ENCODE measurements at places on chromosomes 16 and 17.

DNA sequence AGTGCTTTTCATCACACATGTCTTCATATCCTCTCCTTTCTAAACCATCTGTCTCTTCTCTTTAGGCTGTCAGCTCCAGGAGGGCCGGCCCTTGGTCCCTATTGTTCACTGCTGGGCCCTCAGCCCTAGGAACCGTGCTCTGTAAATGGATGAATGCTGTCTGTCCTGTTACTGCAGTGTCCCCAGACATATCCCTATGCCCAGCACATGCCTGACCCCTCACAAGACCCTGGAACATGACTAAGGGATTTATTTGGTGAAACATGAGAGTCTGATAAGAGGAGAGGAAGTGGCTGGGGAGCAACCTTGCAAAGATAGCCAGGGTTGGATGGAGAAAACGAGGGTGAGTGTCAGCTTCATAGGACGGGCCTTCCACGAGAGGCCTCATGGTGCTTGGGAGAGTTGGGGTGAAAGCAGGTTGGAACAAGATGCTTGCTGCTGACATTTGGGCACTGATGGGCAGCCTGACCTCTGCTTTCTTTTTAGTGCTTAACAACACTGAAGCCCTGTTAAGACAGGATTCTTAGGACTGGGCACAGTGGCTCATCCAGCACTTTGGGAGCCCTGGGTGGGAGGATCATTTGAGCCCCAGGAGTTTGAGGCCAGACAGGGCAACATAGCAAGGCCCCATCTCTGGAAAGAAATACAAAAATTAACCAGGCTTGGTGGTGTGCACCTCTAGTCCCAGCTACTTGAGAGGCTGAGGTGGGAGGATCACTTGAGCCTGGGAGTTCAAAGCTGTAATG is 39.0 kb downstream of the ABCC1 start:
- no peak for DNase-seq

DNA sequence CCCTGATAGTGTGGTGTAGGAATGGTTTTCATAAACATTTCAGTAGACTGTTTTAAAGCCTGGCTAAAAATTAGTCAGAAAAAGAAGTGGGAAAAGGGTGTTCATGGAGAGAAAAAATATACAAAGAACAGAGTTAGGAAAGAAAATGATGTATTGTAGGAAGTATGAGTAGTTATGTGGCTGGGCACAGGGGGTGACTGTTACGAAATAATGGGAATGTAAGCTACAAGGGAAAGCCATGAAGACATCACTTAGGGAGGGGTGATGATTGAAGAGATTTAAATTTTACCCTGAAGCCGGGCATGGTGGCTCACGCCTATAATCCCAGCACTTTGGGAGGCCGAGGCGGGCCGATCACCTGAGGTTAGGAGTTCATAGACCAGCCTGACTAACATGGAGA is 55.3 kb downstream of the NUP88 start:
- no peak for DNase-seq

GRCh38 chr16:85571813-85572619 is 41.1 kb upstream of the GSE1 start:
- DNase-seq: no peak

DNA sequence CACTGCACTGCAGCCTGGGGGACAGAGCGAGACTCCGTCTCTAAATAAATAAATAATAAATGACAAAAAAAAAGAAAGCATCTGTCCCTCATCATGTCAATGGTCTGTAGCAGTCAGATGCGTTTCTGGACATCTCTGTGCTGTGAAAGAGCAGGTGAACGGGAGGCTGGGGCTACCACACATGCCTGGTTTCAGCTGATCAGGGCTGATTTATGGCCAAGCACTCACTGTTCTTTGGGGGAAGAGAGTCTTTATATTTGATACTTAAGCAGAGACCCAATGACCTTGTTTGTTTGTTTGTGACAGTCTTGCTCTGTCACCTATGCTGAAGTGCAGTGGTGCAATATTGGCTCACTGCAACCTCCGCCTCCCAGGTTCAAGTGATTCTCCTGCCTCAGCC is 17.5 kb downstream of the KIAA0513 start:
- no peak for DNase-seq

DNA sequence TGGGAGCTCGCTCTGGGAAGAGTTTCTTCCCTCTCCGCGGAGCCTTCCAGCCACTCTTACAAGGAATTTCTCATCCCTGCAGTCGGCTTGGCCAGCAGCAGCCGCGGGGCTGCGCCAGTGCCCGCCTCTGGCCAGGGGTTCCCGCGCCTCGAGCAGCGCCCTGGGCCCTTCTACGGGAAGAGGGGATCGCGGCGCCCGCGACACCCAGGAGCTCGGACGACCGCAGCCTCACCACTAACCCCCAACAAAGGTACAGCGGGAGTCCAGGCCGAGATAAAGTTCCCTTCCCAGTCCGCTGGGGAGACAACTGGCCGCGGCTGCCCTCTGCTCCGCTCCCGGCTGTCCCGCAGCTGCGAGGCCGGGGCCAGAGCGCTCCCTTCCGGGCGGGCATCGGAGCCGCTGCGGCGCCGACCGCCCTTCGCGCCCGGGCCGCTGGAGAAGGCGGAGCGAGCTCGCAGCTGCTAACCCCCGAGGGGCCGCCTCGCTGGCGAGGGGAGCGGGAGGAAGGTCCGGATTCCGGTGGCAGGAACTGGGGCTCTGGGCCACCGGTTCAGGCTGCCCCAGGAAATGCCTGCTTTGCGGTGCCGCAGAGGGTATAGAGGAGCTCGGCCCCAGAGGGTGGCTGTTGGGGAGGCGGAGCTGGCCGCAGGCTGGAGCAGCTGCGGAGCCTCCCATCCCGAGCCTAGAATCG is 3.6 kb upstream of the HS3ST3B1 start:
- DNase-seq: peak; percentile 48

GRCh38 chr17:27858621-27859305 is 34.4 kb downstream of the LYRM9 start:
- no peak for DNase-seq

GRCh38 chr17:62024866-62025265 is 40.2 kb downstream of the MED13 start:
- no peak for DNase-seq

DNA sequence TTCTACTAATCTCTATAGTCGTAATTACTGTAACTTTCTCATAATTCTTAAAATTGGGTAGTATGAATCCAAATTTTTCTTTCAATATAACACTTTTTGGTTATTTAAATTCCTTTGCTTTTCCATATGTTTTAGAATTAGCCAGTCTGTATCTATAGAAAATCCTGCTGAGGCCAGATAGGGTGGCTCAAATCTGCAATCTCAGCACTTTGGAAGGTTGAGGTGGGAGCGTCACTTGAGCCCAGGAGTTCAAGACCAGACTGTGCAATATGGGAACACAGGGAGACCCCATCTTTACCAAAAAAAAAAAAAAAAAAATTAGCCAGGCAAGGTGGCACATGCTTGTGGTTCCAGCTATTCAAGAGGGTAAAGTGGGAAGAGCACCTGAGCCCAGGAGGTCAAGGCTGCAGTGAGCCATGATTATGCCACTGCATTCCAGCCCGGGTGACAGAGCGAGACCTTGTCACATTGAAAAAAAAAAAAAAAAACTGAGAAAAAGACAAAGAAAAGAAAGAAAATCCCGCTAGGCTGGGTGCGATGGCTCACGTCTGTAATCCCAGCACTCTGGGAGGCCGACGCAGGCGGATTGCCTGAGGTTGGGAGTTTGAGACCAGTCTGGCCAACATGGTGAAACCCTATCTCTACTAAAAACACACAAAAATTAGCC is 9.3 kb downstream of the TERF2 start:
- DNase-seq: peak; percentile 75

Data from HepG2 (cell line).